ENCODE measurements at places on chromosomes 1 and 21. TPM values are rescaled to one million over a fixed set of nuclear protein-coding genes. Genes with fewer than 3 reads are reported as not detected.

Gene FAM131C
- total RNA-seq: not detected

Gene RBM34
- 42.9 TPM for total RNA-seq

GRCh38 chr1:240385551-240385950 is 226.4 kb downstream of the GREM2 start:
- no peaks in the 10 kb centered on the region for H3K36me3 ChIP-seq
- no peak overlapping the region for H3K4me3 ChIP-seq
- H3K27me3 ChIP-seq: no peaks in the 10 kb centered on the region
- no peak overlapping the region for H3K27ac ChIP-seq
- H3K4me1 ChIP-seq: no peaks in the 10 kb centered on the region

GRCh38 chr1:176826265-176826664 is 338.2 kb downstream of the ASTN1 start:
- DNase-seq: no peak
- H3K36me3 ChIP-seq: no peaks in the 10 kb centered on the region
- H3K4me1 ChIP-seq: no peaks in the 10 kb centered on the region
- no peak overlapping the region for H3K27ac ChIP-seq
- no peaks in the 10 kb centered on the region for H3K27me3 ChIP-seq
- H3K4me3 ChIP-seq: no peak overlapping the region

GRCh38 chr1:203181586-203182386 is 4.7 kb downstream of the CHI3L1 start:
- H3K4me3 ChIP-seq: peak overlapping the region; percentile 65
- DNase-seq: no peak
- H3K4me1 ChIP-seq: no peaks in the 10 kb centered on the region
- H3K27me3 ChIP-seq: no peaks in the 10 kb centered on the region

DNA sequence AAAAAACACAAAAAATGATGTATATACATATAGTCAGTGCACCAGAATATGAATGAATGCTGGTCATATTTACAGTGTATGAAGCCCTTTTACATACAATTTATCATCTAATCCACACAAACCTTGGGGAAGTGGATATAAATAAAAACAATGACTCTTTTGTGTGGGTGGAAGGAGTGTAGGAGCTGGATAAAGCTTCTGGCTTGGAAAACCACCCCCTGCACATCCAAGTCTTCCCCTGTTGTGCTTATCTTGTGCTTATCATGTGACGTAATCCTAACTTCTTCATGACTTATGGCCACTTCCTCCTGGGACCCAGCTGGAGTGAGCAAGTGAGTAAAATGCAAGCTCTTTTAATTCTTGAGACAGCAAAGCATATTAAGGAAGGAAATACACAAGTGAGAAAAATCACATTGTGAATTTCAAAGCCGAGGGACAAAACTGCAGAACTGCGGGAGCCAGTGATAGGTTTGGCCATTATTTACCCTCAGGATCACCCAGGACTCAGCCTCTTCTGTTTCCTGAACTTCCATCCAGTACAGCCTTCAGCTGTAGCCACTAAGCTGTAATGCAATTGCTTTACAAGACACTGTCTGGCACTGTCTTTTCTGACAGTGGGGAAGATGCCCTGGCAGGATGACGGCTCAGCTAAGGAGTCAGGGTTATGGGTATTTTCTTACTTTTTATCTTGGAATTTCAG is 104.0 kb upstream of the PPM1J start:
- no peak overlapping the region for H3K27ac ChIP-seq
- no peaks in the 10 kb centered on the region for H3K4me1 ChIP-seq
- H3K4me3 ChIP-seq: no peak overlapping the region
- DNase-seq: no peak
- no peaks in the 10 kb centered on the region for H3K36me3 ChIP-seq

Gene GJB3
- 1.2 TPM for total RNA-seq

GRCh38 chr1:162147760-162148159 is 78.3 kb downstream of the NOS1AP start:
- H3K4me3 ChIP-seq: no peak overlapping the region
- no peak overlapping the region for H3K27ac ChIP-seq
- no peaks in the 10 kb centered on the region for H3K27me3 ChIP-seq

Gene TCHHL1
- total RNA-seq: not detected

Gene LIPI
- not detected for total RNA-seq

DNA sequence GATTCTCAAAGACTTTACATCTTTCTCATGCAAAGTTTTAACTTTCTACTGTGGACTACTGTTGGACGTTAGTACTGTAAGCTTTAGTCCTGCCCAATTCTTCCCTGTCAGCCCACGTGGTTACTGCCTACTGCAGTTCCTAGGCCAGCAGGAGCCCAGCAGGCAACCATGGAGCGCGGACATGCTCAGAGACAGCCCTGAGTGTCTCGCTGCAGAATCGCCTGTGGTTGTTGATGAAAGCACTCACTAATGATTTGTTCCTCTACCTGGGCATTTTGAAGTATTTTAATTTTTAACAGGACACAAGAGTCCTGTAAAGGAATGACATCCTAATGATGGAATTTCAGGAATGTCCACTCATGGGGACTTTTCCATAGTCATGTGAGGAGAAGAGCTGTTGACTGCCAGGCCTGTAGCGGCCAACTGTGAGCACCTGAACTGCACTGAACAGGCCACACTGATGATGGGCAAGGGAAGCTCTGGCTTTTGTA is 44.1 kb downstream of the PGBD5 start:
- H3K4me1 ChIP-seq: no peaks in the 10 kb centered on the region
- DNase-seq: no peak
- H3K36me3 ChIP-seq: no peaks in the 10 kb centered on the region
- H3K27me3 ChIP-seq: no peaks in the 10 kb centered on the region
- no peak overlapping the region for H3K4me3 ChIP-seq
- no peak overlapping the region for H3K27ac ChIP-seq

Gene CLCC1
- total RNA-seq: 29.5 TPM

Gene SLC35D1
- total RNA-seq: 11.5 TPM

DNA sequence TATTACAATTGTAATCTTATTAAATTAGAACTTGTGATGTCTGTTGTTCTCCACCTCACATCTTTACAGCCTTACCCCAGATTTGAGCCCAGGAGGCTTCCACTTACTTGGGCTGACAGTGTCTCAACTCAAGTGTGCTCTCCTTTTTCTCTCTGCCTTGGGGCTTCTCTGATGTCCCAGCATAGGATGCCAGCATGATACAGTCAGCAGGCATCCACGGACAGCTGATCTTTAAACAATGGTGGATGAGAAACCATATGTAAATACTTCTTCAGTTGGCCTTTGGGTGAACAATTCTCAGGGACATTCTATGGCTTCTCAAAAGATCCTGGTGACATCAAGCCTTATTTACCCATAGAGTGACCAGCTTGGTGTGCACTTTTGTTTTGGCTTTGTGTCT is 107.6 kb upstream of the GORAB start:
- H3K27ac ChIP-seq: no peak overlapping the region
- H3K36me3 ChIP-seq: no peaks in the 10 kb centered on the region
- H3K4me3 ChIP-seq: no peak overlapping the region
- no peaks in the 10 kb centered on the region for H3K4me1 ChIP-seq

DNA sequence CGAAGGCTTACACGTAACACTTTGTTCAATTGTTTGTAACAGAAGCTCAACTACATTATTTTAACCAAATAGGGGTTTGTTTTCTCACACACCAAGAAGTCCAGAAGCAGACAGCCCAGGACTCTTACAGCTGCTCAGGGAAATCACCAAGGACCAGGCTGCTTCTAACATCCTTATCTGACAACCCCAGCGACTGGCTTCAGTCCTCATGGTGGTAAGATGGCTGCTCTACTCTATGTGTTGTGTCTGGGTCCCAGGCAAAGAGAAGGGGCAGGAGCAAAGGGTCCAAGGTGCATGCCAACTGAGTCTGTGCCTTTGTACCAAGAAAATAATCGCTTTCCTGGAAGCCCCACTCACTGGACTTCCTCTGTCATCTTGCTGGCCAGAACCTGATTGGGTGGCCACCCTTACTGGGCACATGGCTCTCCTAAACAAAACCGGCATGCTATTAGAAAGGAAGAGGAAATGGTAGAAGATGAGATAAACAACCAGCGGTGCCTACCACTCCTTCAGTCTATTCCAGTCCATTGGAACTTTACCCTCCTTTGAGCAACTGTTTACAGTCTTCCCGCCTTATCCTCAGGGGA is 34.1 kb upstream of the LRRC8D start:
- H3K4me1 ChIP-seq: no peaks in the 10 kb centered on the region
- no peak overlapping the region for H3K27ac ChIP-seq
- no peak for DNase-seq

GRCh38 chr1:32071758-32072621 is 749 bp upstream of the TMEM39B start:
- H3K27ac ChIP-seq: peak overlapping the region; percentile 91
- DNase-seq: no peak
- no peaks in the 10 kb centered on the region for H3K36me3 ChIP-seq
- H3K4me1 ChIP-seq: peaks cover 3% of the 10 kb centered on the region

DNA sequence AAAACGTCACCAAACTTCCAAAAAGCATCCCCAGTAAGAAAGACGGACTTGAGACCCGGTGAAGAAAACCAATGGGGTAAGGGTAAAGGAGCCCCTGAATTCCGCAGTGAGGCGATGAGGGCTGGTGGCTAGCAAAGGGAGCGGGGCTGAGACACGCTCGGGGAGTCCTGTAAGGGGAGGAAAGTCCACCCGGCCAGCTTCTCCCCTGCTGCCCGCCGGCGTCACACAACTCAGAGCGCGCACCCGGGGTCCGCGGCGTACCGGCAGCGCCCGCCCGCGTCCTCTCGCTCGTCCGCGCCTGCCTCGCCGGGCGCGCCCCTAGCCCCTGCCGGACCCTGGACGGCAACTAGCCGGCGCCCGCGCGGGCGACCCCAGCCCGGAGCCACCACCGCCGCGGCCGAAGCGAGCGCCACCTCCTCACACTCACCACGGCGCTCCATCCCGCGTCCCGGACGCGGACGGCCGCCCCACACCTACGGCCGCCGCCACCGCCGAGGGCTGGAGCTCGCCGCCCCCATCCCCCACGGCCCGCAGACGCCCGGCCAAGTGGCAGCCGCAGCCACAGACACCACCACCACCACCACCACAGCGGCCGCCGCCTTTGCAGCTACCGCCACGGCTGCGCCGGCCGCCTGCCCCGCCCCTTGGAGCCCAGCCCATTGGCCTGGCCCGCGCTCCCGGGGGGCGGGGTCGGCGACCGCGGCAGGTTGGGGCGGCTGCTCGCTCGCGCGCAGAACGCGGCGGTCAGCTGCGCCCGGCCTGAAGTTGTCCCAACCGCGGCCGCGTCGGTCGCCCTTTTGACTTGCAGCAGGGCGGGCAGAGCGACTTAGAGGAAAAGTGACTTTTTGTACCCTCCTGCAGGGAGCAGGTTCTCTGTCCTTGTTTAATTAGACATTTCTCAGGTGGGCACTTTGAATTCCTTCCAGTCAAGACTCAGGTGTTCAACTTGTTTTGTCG is 10.0 kb upstream of the ARHGAP29 start:
- H3K27me3 ChIP-seq: no peaks in the 10 kb centered on the region
- no peaks in the 10 kb centered on the region for H3K4me1 ChIP-seq
- H3K36me3 ChIP-seq: no peaks in the 10 kb centered on the region
- peak overlapping the region; percentile 65 for H3K4me3 ChIP-seq
- peak overlapping the region; percentile 95 for H3K27ac ChIP-seq

Gene SESN2
- 12.5 TPM for total RNA-seq

DNA sequence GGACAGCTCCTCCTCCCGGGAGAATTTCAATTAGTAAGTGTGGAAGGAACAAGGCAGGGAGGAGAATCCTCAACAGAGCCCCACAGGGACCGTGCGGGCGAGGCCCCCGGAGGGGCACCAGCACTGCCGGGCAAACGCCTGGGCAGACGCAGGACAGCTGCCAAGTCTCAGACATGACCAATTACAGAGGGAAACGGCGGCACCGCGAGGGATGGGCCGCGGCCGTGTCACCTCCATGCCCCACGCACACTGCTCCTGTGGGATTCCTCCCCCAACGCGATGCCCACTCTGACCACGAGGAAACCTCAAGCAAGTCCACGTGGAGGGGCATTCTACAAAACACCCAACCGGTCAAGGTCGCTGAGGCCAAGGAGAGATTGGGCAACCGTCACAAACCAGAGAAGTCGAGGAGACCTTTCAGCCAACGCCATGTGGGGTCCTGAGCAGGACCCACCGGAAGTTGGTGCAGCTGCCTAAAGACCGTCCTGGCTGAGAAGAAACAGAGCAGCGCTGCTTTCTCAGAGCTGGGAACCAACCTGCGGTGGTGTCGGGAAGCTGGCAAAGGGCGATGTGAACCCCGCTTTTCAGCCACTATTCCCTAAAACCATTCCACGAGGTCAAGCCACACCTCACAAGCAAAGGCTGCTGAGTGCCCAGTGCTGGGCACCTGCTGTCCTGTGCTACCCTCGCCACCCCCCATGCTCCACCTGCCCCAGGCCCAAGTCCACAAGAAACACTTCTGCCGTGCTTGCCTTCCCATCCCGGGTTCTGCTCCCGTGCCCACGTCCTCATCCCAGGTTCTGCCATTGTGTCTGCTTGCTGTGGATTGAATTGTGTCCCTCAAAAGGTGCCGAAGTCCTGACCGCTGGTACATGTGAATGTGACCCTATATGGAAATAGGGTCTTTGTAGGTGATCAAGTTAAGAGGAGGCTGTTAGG is 1.4 kb upstream of the KRTAP10-4 start:
- no peaks in the 10 kb centered on the region for H3K4me1 ChIP-seq
- H3K36me3 ChIP-seq: no peaks in the 10 kb centered on the region
- no peak overlapping the region for H3K27ac ChIP-seq
- no peak for DNase-seq
- no peak overlapping the region for H3K4me3 ChIP-seq
- no peaks in the 10 kb centered on the region for H3K27me3 ChIP-seq

DNA sequence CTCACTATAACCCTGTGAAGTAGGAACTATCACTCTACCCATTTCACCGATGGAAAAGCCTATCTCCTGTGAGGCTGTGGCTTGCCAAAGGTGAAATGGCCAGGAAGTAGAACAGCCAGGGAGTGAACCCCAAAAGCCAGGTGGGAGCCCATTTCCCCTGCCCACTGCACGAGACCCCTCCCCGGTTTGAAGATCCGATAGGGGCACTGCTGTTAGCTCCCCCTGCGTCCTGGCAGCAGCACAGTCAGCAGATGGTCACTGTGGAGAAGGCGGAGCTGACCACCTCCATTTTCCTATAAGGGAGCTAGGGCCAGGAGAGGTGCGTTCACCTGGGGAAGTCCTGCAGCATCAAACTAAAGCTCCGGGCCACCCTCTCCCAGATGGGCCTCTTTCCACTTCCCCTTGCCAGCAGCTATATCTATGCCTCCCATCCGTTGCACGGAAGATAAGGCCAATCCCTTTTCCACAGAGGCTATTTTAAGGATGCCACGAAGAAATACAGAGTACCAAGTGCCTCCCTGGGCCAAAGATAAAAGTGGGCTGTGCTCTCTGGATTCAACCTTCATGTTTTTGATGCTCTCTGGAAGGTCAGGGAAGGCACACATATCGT is 7.8 kb downstream of the ERG start:
- H3K4me1 ChIP-seq: no peaks in the 10 kb centered on the region
- H3K27ac ChIP-seq: no peak overlapping the region
- no peak overlapping the region for H3K4me3 ChIP-seq
- no peaks in the 10 kb centered on the region for H3K36me3 ChIP-seq
- H3K27me3 ChIP-seq: no peaks in the 10 kb centered on the region

Measured in breast epithelium (tissue), 4 donors.